ENCODE measurements at places on chromosomes 11 and 22.

- no peak for DNase-seq
Measured at GRCh38 chr11:8239536-8240228, 24.0 kb downstream of the LMO1 start.

DNA sequence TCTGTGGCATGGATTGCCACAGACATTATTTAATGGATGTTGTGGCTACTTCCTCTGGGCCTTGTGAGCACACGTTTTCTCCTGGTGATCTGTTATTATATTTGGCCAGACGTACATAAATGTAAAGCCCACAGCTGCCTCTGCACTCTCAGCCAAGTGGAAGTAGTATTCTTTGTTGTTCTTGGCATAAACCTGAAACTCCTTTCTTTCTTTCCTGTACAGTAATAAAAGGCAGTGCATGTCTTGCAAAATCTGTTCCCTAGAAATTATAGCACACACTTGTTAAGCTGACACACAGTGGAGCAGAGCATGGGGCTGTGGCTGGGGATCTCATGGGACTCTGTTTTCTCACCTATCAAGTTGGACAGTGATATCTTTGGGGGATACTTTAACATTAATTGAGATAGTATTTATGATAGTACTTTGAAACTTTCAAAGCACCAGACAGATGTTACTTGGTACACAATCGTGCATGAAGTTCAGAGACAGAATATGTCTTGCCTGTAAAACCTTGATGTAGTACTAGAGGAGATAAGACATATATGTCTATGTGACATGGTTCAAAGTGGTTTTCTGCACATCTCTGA is 20.9 kb downstream of the PANX1 start:
- DNase-seq: peak; percentile 91

DNA sequence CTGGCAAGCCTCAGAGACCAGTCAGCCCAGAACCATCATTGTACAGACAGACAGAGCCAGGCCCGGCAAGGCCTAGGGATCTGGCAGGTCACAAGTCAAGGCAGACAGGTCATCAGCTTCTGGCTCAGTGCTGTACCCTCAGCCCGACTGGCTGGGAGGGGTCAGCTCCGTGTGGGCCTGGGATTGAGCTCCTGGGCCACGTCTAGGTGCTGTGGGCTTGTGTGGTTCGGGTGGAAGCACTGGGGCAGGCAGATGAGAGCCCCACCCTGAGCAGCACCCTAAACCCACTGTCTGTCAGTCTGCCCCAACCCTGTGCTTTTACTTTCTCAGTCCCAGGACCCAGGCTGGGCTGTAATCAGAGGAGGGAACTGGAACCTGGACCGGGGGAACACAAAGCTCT is 26.9 kb upstream of the P2RY2 start:
- no peak for DNase-seq

DNA sequence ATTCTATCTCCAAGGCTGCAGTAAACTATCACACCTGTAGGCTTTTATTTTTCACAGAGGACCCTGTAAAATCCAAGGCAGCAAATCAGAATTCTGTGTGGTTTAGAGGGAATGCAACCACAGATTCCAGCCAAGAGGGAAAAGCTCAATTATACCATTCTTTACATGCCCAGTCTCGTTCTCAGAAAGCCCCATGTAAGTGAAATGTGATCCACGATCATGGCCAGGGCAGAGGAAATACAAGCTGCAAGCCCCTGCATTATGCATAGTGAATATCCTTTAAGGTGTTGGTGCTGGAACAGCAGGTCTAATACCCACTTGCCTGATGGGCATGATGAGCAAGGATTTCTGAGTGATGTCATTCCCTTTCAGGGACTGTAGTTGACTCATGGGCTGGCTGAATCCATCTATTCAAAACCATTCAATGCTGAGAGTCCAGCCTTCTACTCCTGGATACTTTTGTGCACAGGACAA is 198.7 kb upstream of the MTMR2 start:
- DNase-seq: peak; percentile 74

DNA sequence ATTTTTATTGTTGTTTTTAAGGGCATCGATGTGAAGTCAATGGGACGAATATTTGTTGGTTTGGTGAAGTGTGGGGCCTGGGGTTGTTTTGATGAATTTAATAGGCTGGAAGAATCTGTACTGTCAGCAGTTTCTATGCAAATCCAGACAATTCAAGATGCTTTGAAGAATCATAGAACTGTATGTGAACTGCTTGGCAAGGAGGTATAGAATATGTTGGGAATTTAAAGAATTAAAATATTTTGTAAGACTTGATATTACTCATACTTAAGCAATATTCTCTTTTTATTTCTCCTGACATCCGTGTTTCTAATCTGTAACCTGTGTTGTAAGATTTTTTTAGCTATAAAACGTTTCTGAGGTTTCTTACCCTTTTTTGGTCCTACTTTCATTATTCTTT is 61.6 kb downstream of the DYNC2H1 start:
- peak; percentile 7 for DNase-seq
